Lower leg skin (tissue), 4 donors: ENCODE measurements at places on chromosomes 6 and 20. TPM values are rescaled to one million over a fixed set of nuclear protein-coding genes. Genes with fewer than 3 reads are reported as not detected.

DNA sequence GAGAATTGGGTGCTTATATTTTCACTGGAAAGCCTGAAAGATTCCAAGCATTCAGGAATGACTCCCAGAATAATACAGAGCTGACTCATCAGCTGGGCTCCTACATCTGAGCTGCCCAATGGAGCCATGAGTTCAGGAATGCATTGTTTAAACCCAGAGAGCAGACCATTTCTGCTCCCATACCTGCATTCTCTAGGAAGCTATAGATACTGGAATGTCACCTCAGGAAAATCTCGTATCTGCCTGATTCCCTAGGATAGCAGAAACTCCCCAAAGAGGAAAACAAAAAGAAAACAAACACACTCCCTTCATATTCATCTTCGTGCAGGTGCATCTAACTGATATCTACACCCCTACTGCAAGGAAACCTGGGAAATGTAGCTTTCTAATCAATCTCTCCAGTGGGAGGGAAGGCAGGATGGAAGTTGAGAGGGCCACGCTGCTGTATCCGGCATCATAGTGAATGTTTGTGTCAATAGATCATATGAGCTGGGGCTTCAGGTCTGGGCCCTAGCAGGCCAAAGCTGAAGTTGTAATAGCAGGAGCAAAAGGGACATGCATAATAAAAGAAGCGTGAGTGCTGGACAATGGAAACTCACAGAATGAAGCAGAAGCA lies 8.2 kb upstream of the SLC2A12 start:
- DNase-seq, result no peak

Gene SENP6
- total RNA-seq, result 55.4 TPM

Gene BPI
- not detected for total RNA-seq

DNA sequence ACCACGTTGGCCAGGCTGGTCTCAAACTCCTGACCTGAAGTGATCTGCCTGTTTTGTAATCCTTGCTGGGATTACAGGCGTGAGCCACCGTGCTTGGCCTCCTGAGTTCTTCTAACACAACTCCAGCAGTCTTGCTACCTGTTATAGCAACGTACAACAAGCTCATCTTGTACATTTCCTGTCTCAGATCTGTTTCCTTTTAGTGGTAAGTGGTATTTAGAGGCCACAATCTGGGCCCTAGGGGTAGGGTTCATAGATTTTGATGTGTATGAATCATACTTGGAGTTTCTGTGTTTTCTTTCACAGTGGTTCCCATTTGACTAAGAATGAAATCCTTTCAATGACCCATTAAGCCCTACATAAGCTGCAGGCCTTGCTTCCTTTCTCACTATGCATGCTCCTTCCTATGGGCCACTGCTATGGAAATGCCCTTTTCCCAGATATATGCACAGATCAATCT lies 27.1 kb upstream of the SYNCRIP start:
- DNase-seq, result no peak

DNA sequence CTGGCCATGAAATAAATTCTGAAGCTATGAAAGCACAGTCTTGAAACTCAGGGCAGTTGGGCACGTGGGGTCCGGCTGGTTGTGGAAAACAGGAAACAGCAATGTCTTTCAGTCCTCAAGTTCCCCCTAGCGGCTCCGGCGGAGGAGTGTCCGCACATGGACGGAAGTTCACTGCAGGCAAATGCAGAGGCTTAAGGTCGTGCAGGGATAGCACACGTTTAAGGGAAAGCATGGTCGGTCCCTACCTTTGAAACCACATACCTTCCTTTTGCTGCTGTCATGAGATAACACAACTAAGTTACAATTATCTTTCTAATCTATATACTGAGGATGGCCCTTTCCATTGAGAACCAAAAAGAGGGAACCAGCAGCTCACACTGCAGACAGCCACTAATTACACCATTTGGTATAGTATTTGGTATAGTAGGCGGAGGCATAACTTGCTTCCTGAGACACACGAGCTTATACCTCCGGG lies 52.6 kb upstream of the NFATC2 start:
- peak; percentile 92 for DNase-seq

DNA sequence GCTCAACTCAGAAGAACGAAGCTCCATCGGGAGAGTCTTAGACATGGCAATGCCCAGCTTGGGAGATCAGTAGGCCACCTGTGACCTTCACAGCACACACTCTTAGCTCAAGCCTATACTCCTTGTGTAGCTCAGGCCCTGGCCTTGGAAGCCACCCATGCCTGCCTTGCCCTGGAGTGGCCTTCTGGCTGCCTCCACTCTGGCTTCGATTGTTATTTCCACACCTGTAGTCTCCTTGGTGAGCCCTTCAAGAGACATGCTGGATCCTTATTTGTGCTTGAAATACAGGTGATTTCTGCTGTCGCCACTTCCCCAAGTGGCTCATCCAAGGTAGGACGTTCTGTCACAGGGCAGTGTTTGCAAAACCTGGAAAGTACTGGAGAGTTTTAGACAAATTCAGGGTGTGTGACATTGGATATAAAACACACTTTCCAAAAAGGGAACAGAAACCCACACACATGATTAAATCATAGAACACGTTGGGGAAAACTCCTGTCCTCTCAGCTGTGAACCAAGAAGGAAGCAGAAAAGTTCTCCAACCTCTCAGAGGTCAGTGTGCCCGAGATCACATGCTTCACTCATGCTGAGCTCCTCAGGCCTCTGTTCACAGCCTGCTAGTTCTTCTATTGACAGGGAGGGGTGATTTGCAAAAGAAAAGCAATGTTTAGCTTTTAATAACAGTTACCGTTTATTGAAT lies 391.8 kb downstream of the CDC5L start:
- no peak for DNase-seq

GRCh38 chr20:32742322-32743236 lies 688 bp downstream of the COMMD7 start:
- no peak for DNase-seq

DNA sequence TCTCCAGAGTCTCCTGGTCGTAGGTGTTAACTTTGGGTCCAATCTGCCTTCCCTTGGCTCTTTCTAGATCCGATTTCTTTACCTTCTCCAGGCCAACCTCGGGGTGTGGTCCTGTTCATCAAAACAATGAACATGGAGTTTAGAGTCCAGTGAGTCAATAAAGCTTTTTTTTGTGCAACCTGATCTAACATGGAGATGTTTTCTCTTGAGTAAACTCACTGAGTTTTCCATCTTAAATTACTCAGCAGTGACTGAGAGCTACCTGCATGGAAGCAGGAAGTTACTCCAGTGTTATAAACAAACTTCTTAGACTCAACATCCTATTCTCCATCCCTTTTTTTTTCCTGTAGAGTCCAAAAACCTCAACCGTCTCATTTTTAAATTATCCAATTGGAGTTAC lies 14.9 kb upstream of the SLC22A1 start:
- DNase-seq, result no peak

Gene RHAG
- total RNA-seq, result not detected

Gene WFDC5
- 533 TPM for total RNA-seq

DNA sequence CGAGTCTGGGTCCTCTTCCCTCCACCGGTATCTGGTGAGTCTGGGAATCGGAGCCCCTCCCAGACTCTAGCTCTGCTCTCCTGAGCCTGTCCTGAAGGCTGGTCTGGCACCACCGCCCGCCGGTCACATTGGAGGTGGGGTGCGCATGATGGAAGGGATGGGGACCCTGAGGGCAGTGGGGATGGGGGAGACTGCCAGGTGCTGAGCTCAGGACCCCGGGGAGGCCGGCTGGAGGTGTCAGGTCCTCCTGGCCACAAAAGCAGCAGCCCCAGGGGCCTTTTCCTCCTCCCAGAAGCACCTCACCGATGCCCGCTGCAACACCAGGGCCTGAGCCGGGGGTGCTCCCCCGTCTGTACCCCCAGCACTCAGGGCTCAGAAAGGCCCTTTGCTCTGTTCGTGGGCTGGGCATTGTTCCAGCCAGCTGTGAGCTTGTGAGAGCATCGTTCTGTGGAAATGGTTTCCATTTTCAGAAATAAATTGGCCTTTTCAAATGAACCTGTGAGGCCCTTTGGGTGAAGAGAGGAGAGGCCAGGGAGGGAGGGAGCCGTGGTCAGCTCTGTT lies 2.5 kb upstream of the NPBWR2 start:
- no peak for DNase-seq
